ENCODE measurements at places on chromosomes 16 and 17.
A peak's percentile ranks its signal among the peaks of the same experiment; 100 is the strongest.

- no peak for DNase-seq
Measured at GRCh38 chr17:21358682-21359482, 17.3 kb upstream of the KCNJ12 start.

DNA sequence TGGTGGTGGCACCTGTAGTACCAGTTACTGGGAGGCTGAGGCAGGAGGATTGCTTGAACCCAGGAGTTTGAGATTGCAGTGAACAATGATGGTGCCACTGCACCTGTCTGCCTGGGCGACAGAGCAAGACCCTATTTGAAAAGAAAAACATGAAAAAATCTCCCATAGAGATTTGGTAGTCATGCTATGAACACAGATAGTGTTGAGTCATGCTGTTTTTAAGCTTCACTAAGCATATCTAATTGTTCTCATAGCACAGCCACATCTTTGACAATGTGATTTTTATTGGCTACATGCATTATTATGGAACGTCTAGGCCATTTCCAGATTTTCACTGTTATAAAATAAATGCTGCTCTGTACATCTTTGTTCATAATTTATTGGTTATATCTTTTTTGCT is 6.0 kb downstream of the IL34 start:
- DNase-seq: no peak

GRCh38 chr16:83722456-83723183 is 85.2 kb upstream of the HSBP1 start:
- DNase-seq: no peak

DNA sequence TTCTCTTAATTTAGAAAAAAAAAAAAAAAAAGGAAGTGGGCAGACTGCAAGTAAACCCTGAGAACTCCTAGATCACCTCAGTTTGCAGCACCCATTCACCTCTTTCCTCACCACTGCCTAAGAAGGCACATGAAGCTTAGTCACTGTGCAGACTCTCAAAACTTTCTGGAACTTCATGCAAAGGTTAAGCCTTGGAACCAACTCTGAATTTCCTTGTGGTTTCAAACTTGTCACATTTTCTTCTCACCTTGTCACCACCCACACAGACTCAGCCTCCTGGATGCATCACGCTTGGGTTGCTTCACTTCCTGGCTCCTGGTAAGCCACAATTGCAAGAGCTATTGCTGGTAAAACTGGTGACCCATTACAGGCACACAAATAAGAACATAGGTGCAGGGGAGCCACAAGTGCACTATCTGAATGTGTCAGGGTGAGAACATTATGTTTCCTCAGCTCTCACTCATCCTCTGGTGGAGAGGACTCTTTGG is 15.0 kb upstream of the CPD start:
- peak; percentile 57 for DNase-seq

GRCh38 chr16:47236716-47237115 is 93.0 kb upstream of the NETO2 start:
- DNase-seq: no peak

DNA sequence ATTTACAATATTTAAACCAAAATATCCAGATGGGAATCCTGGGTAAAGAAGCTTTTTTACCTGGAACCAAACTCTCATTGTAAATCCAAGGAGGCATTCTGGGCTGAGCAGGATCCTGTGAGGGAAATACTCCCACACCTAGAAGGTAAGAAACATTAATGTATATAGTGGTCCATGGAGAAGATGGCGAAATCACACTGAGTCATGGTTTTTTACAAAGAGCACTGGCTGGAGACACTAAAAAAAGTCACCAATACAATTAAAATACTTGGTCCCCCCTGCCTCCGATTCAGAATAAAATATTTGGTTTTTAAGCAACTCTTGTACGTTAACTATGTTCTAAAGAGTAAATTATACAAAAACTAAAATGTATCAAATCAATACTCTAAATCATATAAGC is 32.9 kb downstream of the SYNRG start:
- DNase-seq: no peak

GRCh38 chr17:82881900-82882714 is 42.3 kb upstream of the ZNF750 start:
- no peak for DNase-seq

DNA sequence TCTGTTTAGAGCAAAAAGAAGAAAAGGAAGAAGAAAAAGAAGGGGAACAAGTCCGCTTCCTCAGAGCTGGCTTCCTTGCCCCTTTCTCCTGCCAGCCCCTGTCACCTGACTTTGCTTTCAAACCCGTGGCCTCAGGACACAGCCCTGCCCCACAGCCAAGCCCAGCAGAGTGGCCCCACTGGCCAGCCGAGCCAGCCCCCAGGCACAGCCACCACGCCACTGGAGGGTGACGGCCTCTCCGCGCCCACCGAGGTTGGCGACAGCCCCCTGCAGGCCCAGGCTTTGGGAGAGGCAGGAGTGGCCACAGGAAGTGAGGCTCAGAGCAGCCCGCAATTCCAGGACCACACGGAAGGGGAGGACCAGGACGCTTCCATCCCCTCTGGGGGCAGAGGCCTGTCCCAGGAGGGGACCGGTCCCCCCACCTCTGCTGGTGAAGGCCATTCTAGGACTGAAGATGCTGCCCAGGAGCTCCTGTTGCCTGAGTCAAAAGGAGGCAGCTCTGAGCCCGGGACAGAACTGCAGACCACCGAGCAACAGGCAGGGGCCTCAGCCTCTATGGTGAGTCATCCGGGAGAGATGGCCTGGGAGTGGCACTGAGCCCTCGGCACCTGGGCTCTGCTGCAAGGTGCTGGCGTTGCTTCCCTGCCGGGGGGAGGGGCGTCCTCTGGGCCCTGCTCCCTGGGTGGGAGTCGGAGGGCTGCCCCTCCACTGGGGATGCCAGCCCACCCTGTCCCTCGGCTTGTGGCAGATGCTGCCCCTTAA is 27.3 kb downstream of the RNF213 start:
- DNase-seq: no peak

DNA sequence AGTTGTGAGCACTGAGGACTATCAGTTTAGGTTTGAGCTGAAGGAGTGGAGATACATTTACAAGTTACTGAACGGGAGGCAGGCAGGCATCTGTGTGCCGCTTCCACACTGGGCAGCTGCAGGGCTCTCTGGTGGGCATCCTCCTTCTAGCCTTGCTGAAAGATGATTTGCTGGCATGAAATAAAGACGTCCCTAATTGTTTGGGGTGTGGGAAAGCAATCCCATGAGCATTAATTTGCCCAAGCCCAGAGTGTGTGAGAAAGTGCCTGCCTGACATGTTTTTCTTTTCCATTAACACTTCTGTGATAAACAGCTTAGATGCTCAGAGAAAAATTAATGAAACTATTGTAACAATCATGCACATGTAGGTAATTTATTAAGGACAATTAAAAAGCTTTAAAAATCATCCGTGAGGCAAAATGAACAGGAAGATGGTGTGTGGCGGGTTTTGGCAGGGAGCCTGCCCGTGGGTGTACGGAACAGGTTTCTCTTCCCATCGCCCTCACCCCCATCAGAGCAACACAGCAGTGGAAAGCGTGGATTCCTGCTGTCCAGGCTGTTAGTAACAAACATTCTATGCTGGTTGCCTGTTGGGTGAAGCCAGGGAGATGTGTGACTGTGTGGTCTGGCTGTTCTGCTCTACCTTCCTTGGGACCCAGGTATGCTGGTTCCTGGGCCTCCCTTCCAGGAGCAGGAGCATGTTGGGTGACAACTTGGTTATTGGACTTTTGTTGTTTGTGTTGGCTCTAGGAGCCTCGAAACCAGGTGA is 191.9 kb downstream of the MSI2 start:
- DNase-seq: no peak

GRCh38 chr17:66420961-66421371 is 118.6 kb downstream of the PRKCA start:
- no peak for DNase-seq

DNA sequence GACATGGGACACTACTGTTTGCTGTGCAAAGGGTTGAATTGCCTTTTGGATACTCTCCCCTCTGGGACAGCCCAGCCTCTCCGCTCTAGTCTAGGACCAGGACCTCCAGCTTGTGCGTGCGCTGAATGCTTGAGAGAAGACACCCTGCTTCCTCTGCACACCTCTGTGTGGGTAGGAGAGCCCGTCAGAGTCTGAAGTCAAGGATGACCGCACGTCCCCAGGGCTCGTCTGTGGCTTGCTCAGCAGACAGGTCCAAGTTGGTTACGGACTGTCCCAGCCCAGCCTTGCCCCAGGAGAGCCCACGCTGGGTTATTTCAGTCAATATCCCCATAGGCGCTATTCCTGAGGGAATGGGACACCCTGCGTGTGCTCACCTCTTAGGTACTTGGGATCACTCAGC is 3.7 kb downstream of the C16orf89 start:
- DNase-seq: no peak

GRCh38 chr17:18064053-18064452 is 23.7 kb upstream of the DRG2 start:
- no peak for DNase-seq

DNA sequence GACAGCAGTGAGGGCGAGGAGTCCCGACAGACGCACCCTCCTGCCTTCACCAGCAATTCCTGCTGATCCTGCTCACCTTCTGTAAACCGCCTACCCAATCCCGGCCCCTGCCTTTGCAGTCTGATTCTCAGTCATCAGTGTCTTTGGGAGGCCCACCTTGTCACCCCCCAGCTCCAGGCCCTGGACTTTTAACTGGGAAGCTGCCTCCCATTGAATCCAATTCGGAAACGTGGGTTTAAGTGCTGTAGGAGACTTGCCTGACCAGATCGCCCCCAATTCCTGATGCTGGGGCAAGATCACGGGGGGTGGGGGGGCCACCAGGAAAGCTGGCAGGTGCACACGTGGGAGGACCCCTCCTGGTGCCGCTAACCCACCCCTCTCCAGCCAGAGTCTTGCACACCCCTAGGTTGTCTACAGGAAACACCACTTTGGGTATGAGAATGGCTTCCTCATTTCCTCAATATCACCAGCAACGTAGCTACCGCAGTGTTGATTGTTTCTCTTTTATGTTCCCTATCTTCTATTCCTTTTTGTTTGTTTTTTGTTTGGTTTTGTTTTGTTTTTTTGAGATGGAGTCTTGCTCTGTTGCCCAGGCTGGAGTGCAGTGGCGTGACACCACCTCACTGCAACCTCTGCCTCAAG is 46.6 kb upstream of the CMIP start:
- no peak for DNase-seq

GRCh38 chr16:66933776-66934137 is 445 bp downstream of the CIAO2B start:
- DNase-seq: no peak

DNA sequence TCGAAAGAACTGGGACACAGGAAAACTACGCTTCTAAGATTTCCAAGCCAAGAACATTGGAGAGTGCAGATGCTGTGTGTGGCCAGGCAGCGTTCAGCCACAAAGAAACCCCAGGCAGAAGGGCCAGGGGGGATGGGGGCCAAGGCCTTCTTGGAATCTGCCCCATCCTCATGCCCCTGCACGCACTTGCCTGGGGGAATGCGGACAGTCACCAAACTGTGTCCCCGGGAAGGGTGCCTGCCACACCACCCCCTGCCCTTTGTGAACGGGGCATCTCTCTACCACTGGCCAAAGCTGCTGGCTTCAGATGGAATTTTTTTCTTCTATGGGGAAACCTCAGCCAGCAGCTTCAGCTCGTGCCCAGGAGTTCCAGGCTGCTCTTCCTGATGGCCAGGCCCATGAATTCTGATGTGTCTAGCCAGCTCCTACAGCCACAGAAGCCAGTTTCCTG is 32.0 kb upstream of the DNAH17 start:
- DNase-seq: no peak

GRCh38 chr16:56841659-56842058 is 23.3 kb upstream of the SLC12A3 start:
- DNase-seq: no peak

- DNase-seq: no peak
Measured at GRCh38 chr17:20153231-20153630, 144.1 kb downstream of the SPECC1 start.

DNA sequence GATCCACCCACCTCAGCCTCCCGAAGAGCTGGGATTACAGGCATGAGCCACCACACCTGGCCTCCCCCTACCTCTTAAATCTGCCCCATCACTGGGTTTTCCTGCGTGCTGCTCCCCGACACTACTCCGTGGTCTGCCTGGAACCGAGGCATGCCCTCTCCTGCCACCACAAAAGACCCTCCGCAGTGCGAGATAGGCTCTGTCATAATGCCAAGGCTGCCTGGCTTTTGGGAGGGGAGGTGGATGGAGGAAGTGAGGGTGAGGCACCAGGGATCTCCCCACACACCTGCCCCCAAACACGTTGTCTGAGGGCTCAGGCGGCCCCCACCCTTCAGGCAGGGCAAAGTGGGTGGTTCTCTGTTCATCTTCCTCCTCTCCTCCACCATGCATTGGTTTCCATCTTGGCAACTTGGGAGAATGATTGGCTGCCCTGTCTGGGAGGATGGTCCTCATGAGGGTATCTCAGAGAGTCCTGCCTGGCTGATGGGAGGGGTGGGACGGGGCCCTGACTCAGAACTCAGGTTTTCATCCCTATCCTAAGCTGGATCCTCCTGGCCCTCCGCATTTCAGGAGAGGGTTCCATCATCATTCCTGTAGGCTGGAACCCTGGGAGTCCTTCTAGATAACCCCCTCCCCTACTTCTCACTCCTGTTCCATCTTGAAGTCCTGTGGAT is 23.2 kb downstream of the IGFBP4 start:
- DNase-seq: no peak

- DNase-seq: no peak
Measured at GRCh38 chr16:88844419-88845036, 12.2 kb downstream of the GALNS start.

- DNase-seq: no peak
Measured at GRCh38 chr16:73062743-73063733, 15.1 kb upstream of the ZFHX3 start.

DNA sequence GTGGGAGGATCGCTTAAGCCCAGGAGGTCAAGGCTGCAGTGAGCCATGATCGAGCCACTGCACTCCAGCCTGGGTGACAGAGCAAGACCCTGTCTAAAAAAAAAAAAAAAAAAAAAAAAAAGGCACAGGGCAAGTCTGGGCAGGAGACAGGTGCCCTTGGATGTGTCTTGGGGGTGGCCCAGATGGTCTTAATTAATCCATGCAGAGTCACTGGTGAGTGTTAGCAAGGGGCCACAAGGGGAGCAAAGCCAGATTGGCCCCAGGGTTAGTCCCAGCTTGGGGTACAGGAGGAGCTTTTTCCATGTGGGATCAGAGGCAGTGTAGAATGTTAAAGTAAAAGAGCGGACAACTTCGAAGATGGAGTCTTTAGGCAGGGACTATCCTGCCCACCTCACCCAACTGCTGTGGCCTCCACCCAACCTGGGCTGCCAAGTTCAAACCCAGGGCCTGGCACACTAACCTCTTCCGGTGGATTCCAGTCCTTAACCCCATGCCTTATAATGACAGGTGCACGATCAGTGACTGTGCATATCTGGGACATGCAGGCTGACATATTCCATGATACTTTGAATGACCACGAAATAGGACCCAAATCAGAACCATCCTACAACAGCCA is 32.2 kb upstream of the MFSD6L start:
- DNase-seq: no peak
